ENCODE measurements at places on chromosomes 12 and 14. TPM values are rescaled to one million over a fixed set of nuclear protein-coding genes. Genes with fewer than 3 reads are reported as not detected.

The VRK1 gene
- 9.2 TPM for total RNA-seq

The TCL1B gene
- total RNA-seq: not detected

DNA sequence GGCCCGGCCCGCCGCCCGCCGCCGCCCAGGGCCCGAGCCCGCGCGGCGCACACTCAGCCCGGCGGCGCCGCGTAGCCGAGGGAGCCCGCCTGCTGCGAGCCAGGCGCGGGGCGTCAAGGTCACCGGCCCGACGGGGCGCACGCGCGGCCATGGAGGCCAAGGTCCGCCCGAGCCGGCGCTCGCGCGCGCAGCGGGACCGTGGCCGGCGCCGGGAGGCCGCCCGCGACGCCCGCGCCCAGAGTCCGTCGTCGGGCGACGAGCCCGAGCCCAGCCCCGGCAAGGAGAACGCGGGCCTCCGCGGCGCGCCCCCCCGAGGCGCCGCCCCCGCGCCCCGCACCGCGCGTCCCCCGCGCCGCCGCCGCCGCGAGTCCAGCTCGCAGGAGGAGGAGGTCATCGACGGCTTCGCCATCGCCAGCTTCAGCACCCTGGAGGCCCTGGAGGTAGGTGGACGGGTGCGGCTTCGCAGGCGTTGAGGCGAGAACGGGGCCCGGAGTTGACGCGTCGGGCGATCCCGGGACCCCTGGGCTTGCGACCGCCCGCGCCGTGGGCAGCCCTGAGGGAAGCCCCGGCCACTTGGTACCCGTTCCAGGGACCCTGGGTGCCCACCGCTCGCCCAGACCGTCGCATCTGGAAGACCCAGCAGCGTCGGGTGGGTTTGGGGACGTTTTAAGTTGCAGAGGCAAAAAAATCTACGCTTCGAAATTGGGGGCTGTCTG lies 629 bp downstream of the FBRSL1 start:
- no peak for DNase-seq

- no peak for DNase-seq
Observed at GRCh38 chr14:27750114-27750513, 1016.5 kb upstream of the FOXG1 start.

- DNase-seq: no peak
Observed at GRCh38 chr14:69716478-69717187, 50.3 kb upstream of the SRSF5 start.

The SLC10A1 gene
- total RNA-seq: not detected

GRCh38 chr14:55200651-55201050 lies 9.3 kb upstream of the DLGAP5 start:
- DNase-seq: no peak

- DNase-seq: no peak
Observed at GRCh38 chr12:104656921-104657320, 200.2 kb downstream of the CHST11 start.

The CACNA1C gene
- 182 TPM for total RNA-seq

- DNase-seq: no peak
Observed at GRCh38 chr14:68621400-68622365, 171.2 kb downstream of the ZFP36L1 start.

- DNase-seq: no peak
Observed at GRCh38 chr14:35480119-35480769, 53.7 kb upstream of the INSM2 start.

- DNase-seq: no peak
Observed at GRCh38 chr14:60328583-60328982, 79.6 kb downstream of the PPM1A start.

GRCh38 chr12:43826681-43827080 lies 9.2 kb upstream of the TMEM117 start:
- no peak for DNase-seq

GRCh38 chr12:127885954-127886750 lies 380.8 kb upstream of the TMEM132C start:
- no peak for DNase-seq

Measured in cardiac septum (tissue), 1 donor.